Stimulated activated CD4-positive, alpha-beta T cell treated with anti-CD3 and anti-CD28 coated beads, Interleukin-15, amount 100 ng/mL, for 1 hour (primary cell): ENCODE measurements at places on chromosomes 12 and 14.

- DNase-seq: no peak
These were observed 269.0 kb upstream of the RPL10L start for GRCh38 chr14:46920542-46920941.

- DNase-seq: no peak
These were observed 6.8 kb upstream of the NR4A1 start for GRCh38 chr12:52044292-52044983.

DNA sequence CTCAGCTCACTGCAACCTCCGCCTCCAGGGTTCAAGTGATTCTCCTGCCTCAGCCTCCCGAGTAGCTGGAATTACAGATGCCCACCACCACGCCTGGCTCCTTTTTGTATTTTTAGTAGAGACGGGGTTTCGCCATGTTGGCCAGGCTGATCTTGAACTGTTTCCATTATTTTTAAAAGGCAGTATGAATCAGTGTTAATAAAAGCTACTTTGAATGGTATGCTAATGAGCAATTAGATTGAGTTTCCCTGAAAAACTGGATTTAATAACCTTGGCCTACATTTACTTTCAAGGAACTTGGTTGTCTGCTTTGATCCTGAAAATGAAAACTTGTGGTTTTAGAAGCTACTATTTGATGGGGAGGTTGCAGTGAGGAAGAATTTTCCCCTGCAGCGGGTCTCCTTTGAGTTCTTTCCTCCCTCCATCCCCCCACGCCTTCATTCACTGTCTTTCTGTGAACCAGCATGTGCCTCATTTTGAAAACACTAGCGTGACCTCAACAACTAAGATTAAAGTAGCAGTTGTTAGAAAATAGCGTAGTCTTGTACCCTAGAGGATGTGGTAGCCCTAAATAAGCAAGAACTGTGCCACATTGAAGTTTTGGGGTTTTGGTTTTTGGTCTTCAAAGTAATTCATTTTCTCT, 17.8 kb upstream of the RPS6KA5 start:
- DNase-seq: no peak

DNA sequence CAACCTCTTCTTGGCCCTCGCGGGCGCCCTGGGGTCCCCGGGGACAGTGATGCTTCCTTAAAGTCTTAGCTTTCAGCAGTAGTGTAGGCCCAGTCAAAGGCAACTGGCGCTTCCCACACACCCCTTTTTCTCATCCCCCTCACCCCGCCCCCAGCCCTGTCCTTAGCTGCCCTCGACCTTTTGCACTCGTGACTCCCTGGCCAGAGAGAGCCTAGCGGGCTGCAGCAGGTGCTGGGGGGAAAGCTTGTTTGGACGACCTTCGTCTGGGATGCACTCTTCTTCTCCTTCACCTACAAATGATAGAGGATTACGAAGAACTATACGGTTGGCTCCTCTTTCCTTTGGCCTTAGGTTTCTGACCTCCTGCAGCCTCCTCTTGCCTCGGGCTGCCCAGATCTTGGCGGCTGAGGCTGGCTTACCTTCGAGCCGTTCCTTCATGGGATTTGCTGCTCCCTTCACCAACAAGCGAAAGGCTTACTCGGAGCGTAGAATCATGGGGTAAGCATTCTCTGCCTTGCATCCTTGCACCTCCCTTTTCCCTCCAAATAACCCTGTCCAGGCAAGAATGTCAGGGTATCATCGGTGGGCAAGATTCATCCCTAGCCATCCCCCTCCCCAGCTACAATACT, 815 bp downstream of the COQ10A start:
- no peak for DNase-seq

- DNase-seq: no peak
These were observed 84.6 kb upstream of the PTPRR start for GRCh38 chr12:71005166-71005565.

DNA sequence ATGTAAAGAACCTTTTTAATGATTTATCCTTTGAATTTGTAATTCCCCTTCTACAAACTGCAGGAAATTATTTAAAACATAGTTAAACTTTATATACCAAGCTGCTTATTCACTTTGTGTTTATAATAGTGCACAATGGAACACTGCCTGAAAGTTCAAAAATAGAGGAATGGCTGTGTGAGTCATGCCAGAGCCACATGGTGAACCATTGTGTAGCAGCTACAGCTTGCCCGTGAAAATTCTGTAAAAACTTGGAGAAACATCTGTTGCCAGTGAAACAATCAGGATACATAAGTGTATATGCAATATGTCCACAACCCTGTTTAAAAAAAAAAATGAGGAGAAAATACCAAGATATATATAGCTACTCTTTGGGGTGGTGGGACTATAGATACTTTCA, 59.5 kb downstream of the VEZT start:
- no peak for DNase-seq

- DNase-seq: no peak
These were observed 73.1 kb upstream of the PAWR start for GRCh38 chr12:79763766-79764452.

GRCh38 chr12:98418357-98419075, 96.9 kb upstream of the TMPO start:
- no peak for DNase-seq
